ENCODE measurements at places on chromosomes 13 and 19.

DNA sequence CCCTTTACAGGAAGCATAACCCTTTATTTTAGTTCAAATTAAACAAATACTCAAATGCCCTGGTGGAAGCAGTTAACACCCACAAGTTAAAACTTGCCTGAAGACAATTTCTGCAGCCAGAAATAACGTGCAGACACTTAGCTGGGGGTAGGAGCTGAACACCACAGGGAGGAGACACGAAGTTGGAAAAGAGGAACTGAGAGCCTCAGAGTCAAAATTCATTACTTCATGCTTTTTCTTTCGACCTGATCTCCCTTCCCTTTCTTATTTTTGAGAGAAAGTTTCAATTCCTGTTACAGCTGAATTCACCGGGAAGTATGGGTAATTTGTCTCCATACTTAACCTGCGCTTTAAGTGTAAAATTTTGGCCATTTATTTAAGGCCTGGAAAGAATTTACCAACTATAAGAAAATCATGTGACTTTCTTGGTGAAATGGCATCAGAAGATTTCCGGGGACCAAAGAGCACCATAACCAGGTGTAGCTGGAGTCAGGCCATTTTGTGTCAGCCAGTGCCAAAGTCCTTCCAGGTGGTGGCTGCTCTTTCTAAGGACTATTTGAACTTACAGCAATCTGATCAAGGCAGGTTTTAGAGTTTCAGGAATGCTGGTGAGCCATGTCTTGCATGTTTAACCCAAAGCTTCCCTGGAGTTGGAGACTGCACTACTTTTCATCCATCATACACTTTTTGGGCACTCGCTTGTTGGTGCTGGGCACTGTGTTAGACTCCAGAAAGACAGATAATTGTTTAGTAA lies 46.5 kb upstream of the RCBTB2 start:
- no peak for DNase-seq

- no peak for DNase-seq
These were observed 102.3 kb upstream of the ABCC4 start for GRCh38 chr13:95403349-95404140.

- DNase-seq, result no peak
These were observed 22.6 kb downstream of the STARD13 start for GRCh38 chr13:33262997-33263396.

GRCh38 chr13:80151016-80151415 lies 189.9 kb downstream of the SPRY2 start:
- no peak for DNase-seq

DNA sequence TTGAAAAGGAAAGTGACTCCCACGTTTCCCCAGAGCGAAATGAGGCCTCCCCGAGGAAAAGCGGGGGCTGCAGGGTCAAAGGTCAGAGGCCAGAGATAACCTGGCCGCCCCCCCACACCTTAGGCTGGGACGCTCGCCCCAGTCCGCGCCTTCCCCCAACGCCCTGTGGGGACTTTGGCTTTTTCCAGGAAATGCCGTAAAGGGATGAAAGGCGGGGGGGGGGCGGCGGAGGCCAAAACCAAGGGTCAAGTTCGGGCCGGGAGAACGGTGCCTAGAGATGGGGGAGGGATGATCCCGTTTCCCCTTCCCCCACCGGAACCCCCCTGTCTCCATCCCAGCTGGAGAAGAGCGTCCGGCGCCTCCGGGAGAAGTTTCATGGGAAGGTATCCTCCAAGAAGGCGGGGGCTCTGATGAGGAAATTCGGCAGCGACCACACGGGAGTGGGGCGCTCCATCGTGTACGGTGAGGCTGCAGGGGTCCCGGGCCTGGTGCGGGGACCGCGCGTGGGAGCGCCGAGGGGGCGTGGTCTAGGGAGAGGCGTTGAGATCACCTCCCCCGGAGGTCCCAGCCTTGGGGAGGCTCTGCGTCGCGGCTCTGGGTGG lies 575 bp downstream of the SHFL start:
- no peak for DNase-seq

- no peak for DNase-seq
These were observed 17.9 kb upstream of the ZNF175 start for GRCh38 chr19:51552996-51553725.

GRCh38 chr19:55354698-55355212 lies at the start of gene COX6B2:
Gene COX6B2 (minus strand): TSS chr19:55354719. CDS start chr19:55354521, 198 bp downstream.
- DNase-seq, result no peak

- no peak for DNase-seq
These were observed 1.3 kb downstream of the TSHZ3 start for GRCh38 chr19:31347828-31348392.

DNA sequence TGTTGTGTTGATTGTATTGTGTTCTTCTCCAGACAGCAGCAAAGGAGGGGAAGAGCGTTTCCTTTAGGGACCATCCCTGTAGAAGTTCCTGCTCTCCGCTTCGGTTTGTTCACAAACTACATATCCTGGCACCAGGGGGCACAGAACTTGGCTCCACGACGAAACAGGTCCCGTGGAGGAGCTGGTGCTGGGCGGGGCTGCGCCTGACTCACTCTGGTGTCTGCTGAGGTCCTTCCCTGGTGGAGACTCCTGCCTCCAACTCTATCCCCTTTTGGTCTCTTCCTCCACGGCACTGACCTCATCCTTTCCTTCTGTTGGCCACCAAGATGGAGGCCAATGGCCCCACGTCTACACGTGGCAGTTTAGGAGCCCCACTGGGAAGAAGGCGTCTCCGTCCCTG lies 14.7 kb downstream of the TMPRSS9 start:
- DNase-seq, result no peak

DNA sequence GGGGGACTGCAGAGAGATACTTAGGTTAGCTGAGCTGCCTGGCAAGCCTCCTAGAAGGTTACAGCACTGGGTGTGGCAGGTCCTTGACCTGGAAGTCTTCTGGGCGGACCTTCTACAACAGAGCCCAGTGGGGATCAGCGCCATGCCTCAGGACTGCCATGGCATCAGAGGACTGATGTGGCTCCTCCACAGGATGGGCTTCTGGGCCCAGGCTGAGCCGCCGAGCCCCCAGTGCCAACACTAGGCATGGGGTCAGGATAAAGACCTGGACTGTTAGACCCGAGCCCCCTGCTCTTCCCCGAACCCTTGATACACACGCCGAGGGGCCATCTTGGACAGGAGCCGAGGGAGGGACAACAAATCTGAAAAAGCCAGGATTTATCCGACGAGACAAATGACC lies 64.0 kb upstream of the SOX21 start:
- no peak for DNase-seq

DNA sequence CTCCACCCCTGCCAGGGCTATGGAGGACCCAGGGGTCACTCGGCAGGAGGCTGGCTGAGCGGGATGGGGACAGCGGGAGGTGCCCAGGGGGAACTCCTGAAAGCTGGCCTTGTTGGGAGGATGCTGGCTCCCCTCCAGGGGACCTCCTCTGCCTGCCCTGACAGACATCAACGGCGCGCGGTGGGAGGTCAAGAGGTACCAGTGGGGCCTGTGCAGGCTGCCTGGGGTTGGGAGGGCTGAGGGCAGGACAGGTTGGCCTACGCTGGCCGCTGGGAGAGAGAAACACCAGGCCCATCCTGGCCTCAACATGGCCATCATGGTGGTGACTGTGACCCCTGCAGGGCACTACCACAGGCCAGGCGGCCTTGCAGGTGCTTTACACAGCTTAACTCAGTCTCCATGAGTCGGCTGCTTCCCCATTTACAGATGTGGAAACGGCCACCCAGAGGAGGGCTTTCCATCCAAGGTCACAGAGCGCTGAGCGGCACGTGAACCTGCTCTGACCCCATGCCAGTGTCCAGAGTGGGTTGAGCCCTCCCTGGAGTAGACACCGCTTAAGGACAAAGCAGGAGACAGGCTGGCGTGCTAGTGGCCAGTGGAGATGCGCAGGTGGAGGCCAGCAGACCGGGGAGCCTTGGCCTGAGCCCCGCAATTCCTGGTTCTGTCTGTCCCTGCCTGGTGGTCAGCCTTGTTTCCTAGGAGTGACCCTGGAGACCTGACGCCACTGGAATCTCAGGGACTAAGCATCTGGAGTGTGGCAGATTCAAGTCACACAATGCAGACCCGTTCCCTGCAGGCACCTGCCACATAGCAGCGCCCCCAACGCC lies 27.6 kb downstream of the CEBPG start:
- DNase-seq, result no peak

DNA sequence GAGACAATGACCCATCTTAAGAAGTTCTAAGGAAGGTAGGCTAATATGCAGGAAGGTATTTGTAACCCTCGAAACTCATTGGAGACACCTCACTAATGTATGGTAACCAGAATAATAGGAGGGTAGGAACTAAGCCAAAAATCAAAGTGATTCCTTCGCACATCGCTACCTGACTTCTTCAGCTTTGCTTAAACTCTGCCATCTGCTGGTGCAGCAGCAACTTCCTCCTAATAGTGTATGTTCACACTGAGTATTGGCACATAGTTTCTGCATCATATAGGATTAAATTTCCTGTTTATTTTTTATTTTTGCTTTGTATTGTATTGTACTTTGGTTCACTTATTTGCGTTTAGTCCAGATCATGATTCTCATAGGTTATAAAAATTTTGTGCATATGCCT lies 676.2 kb downstream of the GPC5 start:
- no peak for DNase-seq

DNA sequence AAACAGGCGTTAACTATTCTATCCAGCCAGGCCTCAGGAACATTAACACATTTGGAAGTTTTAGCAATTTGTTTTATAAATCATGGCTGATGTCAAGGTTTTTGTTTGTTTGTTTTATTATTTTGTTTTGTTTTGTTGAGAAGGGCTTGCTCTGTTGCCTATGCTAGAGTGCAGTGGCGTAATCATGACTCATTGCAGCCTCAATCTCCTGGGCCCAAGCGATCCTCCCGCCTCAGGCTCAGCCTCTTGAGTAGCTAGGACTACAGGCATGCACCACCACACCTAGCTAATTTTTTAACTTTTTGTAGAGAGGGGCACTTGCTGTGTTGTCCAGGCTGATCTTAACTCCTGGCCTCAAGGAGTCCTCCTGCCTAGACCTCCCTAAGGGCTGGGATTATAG lies 28.3 kb downstream of the NUP58 start:
- no peak for DNase-seq

DNA sequence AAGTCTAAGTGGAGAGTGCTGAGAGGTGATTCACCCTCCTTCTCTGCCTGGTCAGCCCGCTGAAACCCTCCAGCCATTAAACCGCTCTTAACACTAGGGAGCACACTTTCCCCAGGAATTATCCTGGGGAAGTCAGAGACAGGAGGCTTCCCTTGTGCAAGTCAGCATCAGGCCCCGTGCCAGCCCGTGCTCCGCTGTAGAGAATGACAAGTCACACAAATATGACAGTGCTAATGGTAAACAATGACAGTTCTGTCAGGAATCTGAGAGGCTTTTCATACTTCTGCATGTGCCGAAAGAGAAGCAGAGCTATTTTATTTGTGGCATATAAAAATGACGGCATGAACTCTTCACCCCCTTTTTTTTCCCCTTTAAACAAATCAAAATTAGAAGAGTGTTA lies 816.9 kb upstream of the SLC10A2 start:
- no peak for DNase-seq

DNA sequence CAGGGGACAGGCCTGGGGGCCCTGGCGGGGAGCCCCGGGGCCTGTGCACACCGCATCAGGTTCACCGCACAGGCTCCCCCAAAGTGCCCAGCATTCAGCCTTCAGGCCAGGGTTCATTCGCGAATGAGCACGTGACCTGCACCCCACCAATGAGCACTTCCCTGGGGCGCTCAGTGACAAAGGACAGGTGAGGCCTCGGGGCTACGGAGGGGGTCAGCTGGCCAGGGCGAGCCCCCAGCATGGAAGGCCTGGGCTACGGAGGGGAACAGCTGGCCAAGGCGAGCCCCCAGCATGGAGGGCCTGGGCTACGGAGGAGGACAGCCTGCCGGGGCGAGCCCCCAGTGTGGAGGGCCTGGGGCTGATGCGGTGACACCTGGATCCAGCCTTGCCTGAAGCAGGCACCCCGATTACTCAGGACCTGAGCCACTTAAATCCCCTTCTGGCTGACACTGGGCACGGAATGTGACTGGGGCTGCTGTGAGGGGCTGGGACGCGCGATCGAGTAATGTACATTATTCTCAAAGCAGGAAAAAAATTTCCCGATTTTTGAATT lies 23.1 kb downstream of the TCF3 start:
- DNase-seq, result no peak

- DNase-seq, result no peak
These were observed 953 bp downstream of the DZIP1 start for GRCh38 chr13:95643571-95643935.

DNA sequence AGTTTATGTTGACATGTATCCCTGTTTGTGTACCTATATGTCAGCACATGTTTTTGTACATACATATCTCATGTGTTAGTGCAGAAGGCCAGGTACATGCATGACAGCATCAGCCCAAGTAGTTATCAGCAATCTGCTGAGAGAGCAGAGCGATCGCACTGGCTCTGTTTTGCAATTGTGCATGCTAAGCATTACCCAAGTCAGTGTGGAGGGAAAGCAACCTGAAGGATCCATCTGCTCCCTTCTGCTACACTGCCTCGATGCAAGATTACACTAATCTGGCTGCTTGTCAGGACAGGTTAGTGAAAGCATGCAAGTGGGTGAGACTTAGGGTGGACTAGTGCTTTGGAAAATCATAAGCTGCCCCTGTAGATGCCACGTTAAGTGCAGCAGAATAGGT lies 211.8 kb downstream of the PCCA start:
- no peak for DNase-seq

GRCh38 chr13:57878291-57878690 lies 246.7 kb downstream of the PCDH17 start:
- no peak for DNase-seq

- DNase-seq, result no peak
These were observed 35.4 kb downstream of the BRD4 start for GRCh38 chr19:15296841-15297415.

DNA sequence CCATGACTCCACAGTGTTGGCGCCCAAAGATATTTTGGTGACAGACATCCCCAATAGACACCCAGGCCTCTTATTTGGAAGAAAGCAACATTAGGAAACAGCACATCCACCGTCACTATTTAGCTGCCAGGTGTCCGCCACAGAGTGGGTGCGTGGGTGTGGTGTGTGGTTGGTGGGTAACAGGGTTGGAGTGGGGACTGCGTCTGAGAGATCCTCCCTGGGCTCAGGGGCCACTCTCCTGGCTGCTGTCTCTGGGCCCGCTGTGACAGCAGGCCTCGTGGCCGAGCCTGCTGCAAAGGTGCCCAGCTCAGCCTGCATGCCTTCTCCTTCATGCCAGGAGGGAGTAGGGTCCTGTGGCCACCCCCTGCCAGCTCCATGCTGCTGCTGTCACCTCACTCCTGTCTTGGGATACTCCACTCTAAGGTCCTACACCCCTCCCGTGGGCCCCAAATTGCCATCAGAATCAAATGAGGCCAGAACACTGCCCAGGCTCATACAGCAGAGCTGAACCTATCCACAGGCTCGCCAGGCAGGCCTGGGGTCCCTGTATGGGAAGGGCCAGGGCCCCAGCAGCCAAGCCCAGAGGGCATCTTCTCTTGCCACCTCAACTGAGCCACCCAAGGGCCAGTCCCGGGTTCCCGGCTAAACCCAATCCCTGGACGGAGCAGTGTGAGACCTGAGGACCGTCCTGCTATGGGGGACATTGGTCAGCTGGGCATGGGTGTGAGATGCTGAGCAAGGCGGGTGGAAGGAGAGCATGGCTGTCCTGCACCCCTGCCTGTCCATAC lies 24.7 kb upstream of the TIMM44 start:
- no peak for DNase-seq

Measured in stimulated activated CD8-positive, alpha-beta memory T cell treated with anti-CD3 and anti-CD28 coated beads, Interleukin-7, amount 100 ng/mL, for 24 hours (primary cell).